ENCODE measurements at places on chromosomes 5 and 9.

DNA sequence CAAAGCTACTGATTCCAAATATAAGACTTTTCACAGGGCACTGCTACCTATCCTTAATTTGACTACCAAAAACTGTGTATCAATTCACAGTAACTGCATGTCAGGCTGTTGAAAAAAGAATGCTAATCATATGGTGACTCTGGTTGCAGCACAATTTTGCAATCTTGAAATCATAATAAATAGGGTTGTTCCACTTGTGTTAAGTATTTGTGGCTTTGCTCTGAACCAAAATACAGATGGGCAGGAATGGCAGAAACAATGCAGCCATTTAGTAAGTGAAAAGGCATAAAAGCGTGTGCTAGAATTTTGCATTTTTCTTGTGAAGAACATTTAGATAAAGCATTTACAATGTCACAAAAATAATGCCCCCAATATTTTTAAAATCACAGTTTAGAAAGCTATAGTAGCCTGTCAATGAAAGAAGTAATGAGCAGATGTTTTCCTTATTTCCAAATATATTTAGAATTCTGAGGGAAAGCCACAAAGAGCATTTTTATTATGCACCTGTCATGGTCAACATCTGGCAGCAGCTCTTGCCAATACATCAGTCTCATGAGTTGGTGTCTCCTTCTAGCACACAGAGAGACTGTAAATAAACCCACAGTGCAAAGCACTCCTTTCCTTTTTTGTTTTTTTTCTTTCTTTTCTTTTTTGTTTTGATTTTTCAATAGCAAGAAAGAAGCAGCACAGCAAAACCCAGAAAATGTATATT lies 54.8 kb upstream of the PAM start:
- no peak for DNase-seq

DNA sequence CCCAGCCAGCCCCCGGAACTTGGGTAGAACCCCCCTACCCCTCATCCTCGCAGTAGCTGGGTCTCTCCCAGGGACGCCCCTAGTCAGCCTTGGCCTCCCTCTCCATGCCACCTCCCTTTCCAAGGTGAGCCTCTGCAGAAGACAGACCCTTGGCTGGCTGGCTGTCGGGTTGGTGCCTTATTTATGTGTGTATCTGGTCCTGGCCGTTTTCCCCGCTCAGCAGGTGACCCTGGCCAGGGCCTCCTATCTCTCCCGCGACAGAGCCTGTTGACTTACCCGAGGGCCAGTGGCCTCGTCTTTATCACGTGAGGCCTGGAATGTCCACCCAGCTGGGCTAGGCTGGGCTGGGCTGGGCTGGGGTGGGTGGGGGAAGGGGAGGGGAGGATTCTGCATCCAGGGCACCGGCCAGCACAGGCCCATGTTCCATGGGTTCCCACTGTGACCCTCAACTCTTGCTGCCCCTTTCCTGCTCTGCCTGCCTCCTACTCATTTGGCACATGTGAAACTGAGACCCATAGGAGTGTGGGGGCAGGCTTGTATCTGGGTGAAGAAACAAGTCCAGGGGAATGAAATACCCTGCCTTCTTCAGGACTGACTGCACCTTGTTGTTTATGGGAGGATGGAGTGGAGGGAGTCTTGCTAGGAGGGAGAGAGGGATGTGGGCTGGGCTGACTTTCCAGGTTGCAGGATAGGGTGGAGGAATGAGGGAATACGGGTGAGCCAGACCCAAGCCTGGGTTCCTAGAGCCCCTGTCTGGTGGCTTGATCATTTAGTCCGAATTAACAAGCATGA lies 3.1 kb downstream of the CXXC5 start:
- peak; percentile 69 for DNase-seq

DNA sequence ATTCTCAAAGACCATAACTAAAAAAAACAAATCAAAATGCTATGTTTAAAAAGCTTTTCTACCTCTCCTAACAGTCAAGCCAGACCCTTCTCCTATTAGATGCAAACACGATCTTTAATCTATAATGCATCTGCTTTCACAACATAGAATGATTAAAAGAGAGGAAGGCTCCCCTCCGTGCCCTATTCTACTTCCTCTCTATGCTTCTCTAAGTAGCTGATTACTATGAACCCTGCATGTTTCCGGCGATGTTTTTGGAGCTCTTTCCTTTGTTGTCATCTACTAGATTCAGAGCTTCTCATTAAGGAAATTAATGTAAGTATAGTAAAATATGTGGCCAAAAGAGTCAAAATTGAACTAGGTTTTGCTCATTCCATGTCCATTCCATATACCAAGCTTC lies 29.2 kb upstream of the CEP120 start:
- no peak for DNase-seq

GRCh38 chr9:130936285-130937117 lies 2.5 kb downstream of the FIBCD1 start:
- no peak for DNase-seq

GRCh38 chr5:116566251-116566650 lies 8.4 kb downstream of the SEMA6A start:
- DNase-seq, result no peak

GRCh38 chr9:16268067-16268881 lies 602.2 kb downstream of the BNC2 start:
- DNase-seq, result no peak

DNA sequence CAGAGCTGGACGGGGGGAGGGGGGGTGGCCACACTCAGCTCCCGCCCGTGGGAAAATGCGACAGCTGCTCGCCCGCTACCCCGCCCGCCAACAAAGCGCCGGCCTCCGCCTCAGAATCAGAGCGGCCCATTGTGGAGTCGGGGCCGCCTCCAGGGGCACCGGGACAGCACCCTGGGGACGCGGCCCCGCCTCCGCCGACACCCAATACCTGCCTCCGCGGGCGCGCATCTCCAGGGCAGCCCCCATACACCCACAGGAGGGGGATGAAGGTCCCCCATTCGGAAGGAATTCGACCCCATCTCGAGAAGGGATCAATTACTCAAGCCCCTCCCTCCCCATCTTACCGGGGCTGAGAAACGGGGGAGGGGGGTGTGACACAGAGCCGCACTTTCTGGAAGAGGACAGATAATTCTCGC lies 1.3 kb downstream of the NOTCH1 start:
- DNase-seq, result peak; percentile 72

GRCh38 chr5:10486511-10487344 lies 45.0 kb downstream of the ROPN1L start:
- DNase-seq, result no peak

GRCh38 chr9:118959366-118959765 lies 409.9 kb downstream of the BRINP1 start:
- DNase-seq, result no peak

- no peak for DNase-seq
These were observed 67.5 kb downstream of the ZNF462 start for GRCh38 chr9:106930477-106930876.

All from Peyer's patch (tissue), 4 donors.